ENCODE measurements at places on chromosomes 1 and 21.
A peak's percentile ranks its signal among the peaks of the same experiment; 100 is the strongest.

- DNase-seq = no peak
Measured at GRCh38 chr1:164671966-164672571, 113.1 kb downstream of the PBX1 start.

DNA sequence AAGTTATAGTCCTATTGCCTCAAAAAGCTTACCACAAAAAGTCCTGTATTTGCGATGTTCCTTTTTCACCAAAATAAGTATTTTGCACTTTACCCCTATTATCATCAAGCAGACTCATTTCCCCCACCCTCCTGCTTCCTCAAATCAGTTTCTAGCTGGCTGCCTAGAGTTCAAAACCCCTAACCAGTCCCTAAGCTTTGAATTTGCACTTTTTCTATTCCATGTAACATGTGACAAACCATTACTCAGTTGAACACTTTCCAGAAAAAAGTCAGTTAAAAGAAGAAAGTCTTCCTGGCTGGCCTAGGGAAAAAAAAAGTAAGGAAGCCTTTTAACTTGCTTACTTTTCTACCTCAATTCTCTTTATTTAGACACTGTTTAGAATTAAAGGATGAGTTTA, 8.2 kb downstream of the CEP170 start:
- no peak for DNase-seq

- no peak for DNase-seq
Measured at GRCh38 chr1:76390456-76390855, 315.9 kb downstream of the ST6GALNAC3 start.

DNA sequence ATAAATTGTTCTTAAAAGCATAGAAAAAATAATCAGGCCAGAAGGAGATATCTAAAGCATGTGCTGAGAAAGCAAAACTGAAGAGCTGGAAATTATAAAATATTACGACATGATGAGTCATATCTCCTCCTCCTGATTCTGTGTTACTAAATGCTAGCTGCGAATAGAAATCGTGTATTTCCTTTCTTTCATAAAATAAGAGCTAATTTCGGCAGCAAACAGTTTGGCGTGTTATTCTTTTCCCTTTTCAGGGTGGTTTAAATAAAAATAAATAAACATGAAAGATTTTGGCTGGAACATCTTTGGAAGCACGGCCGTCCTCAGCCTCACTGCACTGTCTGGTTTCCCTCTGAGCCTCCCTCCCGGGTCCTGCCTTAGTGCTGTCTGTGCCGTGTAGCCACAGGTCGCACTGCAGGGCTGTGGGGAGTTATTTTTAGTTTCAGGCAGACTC, 56.0 kb downstream of the ADARB1 start:
- DNase-seq = no peak

DNA sequence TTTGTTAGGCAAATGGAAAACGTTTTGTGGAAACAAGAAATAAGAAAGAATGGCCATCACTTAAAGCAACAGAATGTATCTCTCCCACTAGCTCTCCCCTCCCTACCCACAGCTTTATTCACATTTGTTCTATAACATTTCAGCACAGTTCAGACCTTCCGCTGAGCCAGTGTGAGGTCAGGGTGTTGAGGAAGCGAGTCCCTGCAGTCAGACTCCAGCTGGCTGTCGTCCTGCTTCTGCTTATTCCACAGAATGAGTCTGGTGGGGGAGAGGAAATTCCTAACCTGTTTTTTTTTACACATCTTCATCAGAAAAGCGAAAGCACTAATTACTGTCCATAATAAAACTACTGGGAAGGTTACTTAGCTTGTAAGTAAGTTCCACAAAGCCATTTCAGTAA, 39.0 kb downstream of the MRPL39 start:
- peak; percentile 29 for DNase-seq

DNA sequence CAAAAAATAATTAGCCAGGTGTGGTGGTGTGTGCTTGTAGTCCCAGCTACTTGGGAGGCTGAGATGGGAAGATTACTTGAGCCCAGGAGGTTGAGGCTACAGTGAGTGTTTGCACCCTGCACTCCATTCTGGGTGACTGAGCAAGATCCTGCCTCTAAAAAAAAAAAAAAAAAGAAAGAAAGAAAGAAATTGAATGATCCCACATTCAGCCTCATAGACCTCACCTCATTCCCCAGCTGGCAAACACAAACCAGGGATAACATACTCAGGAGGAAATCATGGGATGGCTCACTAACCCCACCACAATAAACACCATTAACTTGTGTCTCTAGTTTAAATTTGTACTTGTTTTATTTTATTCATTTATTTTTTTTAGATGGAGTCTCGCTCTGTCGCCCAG, 8.5 kb downstream of the ENSA start:
- DNase-seq = no peak

DNA sequence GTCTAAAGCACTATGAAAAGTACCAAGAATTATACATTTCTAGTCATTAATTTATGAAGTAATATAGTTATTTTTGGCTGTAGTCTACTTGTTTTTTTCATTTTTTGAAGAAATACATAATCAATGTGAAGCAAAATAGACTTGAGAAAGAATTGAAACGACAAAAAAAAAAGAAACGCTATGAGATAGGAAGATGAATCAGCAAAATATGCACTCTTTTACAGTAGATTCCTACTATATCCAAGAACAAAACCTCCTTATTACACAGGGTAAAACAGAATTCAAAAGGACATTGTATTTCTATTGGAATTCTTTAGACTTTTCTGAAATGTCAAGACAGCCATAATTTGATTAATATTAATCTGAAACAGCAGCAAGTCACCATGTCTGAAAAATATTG, 25.6 kb upstream of the CCDC181 start:
- no peak for DNase-seq

DNA sequence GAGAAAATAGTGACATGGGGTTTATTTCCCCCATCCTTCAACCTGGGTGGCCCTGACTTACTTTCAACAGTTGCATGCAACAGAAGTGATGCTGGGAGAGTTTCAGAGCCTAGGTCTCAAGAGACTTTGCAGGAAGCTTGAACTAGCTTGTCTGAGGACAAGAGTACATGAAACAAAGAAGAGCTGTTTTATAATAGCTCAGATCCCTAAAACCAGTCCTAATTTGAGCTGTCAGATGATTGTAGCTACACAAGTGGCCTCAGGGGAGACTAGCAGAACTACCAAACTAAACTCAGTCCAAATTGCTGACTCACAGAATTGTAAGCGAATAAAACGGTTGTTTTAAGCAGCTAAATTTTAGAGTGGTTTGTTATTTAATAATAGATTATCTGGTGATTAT, 17.1 kb downstream of the RC3H1 start:
- DNase-seq = no peak

DNA sequence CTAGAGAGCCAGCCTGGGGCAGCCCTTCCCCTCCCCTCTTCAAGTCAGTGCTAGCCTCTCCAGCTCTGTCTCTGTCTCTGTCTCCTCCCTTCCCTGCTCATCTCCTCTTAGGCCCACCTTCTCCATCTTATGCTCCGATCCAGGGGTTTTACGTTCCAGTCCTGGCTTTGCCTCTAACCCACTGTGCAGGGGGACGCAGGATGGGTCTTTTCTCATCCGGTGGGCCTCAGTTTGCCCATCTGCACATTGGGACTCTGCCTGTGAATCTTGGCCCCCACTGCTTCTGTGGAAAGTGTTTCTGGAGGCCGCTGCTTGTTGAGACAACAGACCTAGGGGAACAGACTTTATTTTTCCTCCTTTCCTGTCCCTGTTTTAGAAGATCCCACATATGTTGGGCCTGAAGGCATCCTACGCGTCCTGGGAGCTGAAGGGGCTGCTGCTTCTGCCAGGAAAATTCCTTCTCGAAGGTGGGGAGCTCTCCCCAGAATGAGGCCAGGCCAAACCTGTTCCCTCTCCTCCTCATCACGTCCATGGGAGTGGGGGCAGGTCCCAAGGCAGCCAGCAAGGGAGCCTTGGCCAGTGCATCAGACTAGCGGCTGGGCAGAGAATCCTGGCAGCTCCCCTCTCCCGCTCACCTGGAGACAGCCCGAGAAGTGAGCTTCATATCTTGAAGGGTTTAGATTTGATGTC, 99.5 kb upstream of the CSF3R start:
- no peak for DNase-seq

GRCh38 chr1:211634461-211634860, 41.0 kb downstream of the NEK2 start:
- peak; percentile 4 for DNase-seq
